ENCODE measurements at places on chromosomes 16 and 17. TPM values are rescaled to one million over a fixed set of nuclear protein-coding genes. Genes with fewer than 3 reads are reported as not detected.

- peak overlapping the region; percentile 77 for H3K4me3 ChIP-seq
- peak overlapping the region; percentile 83 for H3K27ac ChIP-seq
- no peaks in the 10 kb centered on the region for H3K27me3 ChIP-seq
- H3K36me3 ChIP-seq = no peaks in the 10 kb centered on the region
Observed at GRCh38 chr16:30430428-30430970, 669 bp upstream of the DCTPP1 start.

TBCD gene
- total RNA-seq = 38.8 TPM

- H3K4me3 ChIP-seq = no peak overlapping the region
- H3K27ac ChIP-seq = peak overlapping the region; percentile 82
- peaks cover 67% of the 10 kb centered on the region for H3K4me1 ChIP-seq
- no peaks in the 10 kb centered on the region for H3K27me3 ChIP-seq
Observed at GRCh38 chr17:4604111-4604644, 19.8 kb downstream of the SMTNL2 start.

GRCh38 chr17:34673516-34673915 lies 94.1 kb downstream of the TMEM132E start:
- no peak for DNase-seq
- H3K27me3 ChIP-seq = peaks cover 39% of the 10 kb centered on the region
- no peak overlapping the region for H3K27ac ChIP-seq

AHSP gene
- total RNA-seq = not detected

GRCh38 chr17:35597604-35598003 lies 10.5 kb downstream of the AP2B1 start:
- no peak for DNase-seq
- no peak overlapping the region for H3K27ac ChIP-seq
- no peaks in the 10 kb centered on the region for H3K27me3 ChIP-seq
- no peak overlapping the region for H3K4me3 ChIP-seq
- H3K36me3 ChIP-seq = peaks cover 82% of the 10 kb centered on the region

- DNase-seq = no peak
- peak overlapping the region; percentile 39 for H3K27ac ChIP-seq
- H3K36me3 ChIP-seq = peaks cover 41% of the 10 kb centered on the region
- H3K27me3 ChIP-seq = no peaks in the 10 kb centered on the region
Observed at GRCh38 chr17:795276-795675, 13.1 kb downstream of the MRM3 start.

PRSS33 gene
- not detected for total RNA-seq

GRCh38 chr17:59838052-59838916 lies 54.5 kb downstream of the TUBD1 start:
- no peaks in the 10 kb centered on the region for H3K36me3 ChIP-seq
- DNase-seq = no peak
- peaks cover 55% of the 10 kb centered on the region for H3K4me1 ChIP-seq
- H3K27ac ChIP-seq = peak overlapping the region; percentile 99
- H3K27me3 ChIP-seq = no peaks in the 10 kb centered on the region
- peak overlapping the region; percentile 49 for H3K4me3 ChIP-seq

- no peak overlapping the region for H3K4me3 ChIP-seq
- DNase-seq = no peak
- H3K36me3 ChIP-seq = peaks cover 23% of the 10 kb centered on the region
- no peaks in the 10 kb centered on the region for H3K4me1 ChIP-seq
Observed at GRCh38 chr16:84481051-84481735, 23.3 kb downstream of the MEAK7 start.

ACSM2A gene
- total RNA-seq = not detected

NECAB2 gene
- not detected for total RNA-seq

DNA sequence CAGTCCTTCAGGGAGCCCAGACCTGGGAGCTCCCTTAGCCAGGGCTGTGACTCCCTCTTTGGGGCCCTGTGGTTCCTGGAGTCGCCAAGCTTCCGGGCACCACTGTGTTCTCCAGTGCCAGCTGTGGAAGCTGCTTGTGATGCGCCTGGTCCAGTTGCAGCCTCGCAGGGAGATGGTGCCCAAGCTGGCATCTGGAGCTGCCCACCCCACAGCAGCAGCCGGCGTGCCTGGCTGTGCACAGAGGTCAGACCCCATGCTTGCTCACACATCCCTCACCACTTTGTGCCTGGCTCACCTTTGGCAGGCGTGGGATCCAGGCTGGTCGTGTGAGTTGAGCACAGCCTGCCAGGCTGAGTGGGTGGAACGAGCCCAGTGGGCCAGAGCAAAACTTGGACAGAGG lies 18.2 kb downstream of the RHOT1 start:
- H3K4me3 ChIP-seq = no peak overlapping the region
- H3K36me3 ChIP-seq = no peaks in the 10 kb centered on the region
- H3K27me3 ChIP-seq = no peaks in the 10 kb centered on the region
- H3K4me1 ChIP-seq = peaks cover 8% of the 10 kb centered on the region
- DNase-seq = no peak
- H3K27ac ChIP-seq = no peak overlapping the region

DNA sequence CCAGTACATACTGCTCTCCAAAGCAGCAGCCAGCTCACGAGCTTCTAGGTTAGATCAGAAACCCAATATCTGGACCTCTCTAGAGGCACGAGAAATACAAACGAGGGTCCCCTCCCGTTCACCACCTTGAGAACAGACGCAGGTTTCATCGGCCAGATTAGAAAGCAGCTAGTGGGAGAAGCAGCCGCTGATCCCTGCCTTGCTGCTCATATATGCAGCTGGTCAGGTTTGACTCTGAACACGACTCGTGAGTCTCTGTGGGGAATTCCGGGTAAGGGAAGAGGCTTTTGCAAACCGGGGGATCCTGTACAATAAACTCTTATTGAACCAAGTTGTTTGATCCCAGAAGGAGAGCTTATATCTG lies 1.6 kb downstream of the VAT1L start:
- H3K27me3 ChIP-seq = peaks cover 16% of the 10 kb centered on the region
- no peak overlapping the region for H3K27ac ChIP-seq
- no peaks in the 10 kb centered on the region for H3K36me3 ChIP-seq
- peaks cover 9% of the 10 kb centered on the region for H3K4me1 ChIP-seq

ODAD4 gene
- total RNA-seq = 0.38 TPM

DNA sequence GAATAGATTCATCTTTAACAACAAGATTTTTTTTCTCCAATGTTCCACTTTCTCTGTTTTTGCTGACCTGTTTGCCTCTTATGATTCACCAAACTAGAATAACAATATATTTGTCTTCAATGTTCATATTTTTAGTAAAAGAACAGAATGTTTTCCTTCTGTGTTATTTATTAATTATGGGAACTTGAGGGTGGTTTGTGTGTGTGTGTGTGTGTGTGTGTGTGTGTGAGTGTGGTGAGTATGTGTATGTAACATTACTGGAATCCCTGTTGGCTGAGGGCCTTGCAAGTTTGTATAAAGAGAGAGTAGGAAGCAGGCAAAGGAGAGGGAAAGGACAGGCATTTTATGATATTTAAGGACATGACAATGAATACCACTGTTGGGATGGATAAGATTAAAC lies 13.8 kb downstream of the STXBP4 start:
- H3K27me3 ChIP-seq = no peaks in the 10 kb centered on the region
- H3K36me3 ChIP-seq = no peaks in the 10 kb centered on the region
- no peak for DNase-seq
- H3K4me1 ChIP-seq = no peaks in the 10 kb centered on the region

TOM1L1 gene
- 31.6 TPM for total RNA-seq

Measured in esophagus squamous epithelium (tissue), 5 donors.